ENCODE measurements at places on chromosomes 7 and 10.
A peak's percentile ranks its signal among the peaks of the same experiment; 100 is the strongest.

- no peak for DNase-seq
Measured at GRCh38 chr10:110750931-110751330, 106.8 kb downstream of the RBM20 start.

DNA sequence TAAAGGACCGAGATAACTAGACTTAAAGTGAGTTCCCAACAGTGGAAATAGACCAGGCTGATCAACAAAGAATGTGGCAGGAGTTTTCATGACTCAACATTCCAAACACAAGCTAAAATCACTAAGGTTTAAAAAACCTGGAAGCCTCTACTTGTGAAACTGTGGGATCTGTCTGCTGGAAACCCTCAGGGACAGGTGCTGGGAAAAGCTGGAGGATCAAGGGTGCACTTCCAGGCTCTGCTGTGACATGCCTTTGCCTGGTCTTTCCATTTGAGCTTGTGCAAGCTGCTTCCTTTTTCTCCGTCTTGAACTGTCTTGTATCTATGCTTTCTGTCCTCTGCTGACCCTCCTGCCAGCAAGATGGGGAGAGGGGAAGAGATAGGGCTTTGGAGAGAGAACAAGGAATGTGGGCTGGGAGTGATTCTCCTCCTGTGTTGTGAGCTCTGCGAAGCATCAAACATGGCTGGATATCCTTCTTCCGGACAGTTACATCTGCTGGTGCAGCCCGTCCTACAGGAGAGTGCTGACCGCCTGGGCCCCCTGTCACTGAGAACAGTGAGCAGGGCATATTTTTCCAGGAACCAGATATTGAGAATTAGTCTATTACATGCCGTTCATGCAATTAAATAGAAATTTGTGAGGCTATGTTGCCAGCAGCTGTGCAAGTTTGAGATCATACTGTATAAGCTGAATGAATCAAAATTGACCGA, 25.5 kb downstream of the ARHGAP22 start:
- DNase-seq: no peak

GRCh38 chr7:259751-260405, 30.1 kb upstream of the FOXL3 start:
- DNase-seq: no peak

DNA sequence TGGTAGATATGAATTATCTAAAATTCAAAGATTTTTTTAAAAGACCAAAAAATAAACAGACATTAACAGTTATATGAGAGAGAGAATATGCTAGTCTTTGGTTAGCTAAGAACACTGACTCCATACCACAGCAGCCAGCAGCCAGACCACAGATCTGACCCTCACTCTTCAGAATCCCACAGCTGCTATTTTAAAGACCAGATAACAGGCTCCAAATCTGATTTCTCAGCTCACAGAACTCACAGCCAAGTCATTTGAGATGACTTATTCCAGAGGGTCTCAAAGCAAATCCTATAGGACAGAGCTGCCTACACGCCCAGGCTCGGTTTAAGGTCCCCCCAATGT, 20.4 kb downstream of the NUDCD3 start:
- no peak for DNase-seq

DNA sequence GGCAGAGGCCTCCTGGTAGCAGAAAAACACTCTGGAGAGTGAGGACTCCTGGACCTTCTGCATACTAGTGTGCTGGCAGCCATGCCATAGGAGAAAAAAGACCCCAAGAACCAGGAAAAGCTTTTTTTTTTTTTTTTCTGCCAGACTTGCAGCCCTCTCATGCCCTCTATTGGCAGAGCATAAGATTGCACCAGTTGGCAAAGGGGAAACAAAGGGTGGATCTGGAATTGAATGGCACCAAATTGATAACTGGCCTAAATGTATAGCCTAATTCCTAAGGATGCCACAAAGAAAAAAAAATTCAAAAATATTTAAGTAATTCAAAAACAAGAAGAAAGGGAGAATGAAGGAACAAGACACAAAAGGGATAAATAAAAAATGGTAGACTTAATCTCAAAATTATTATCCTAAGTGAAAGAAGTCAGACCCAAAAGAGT, 112.5 kb upstream of the GHITM start:
- no peak for DNase-seq

DNA sequence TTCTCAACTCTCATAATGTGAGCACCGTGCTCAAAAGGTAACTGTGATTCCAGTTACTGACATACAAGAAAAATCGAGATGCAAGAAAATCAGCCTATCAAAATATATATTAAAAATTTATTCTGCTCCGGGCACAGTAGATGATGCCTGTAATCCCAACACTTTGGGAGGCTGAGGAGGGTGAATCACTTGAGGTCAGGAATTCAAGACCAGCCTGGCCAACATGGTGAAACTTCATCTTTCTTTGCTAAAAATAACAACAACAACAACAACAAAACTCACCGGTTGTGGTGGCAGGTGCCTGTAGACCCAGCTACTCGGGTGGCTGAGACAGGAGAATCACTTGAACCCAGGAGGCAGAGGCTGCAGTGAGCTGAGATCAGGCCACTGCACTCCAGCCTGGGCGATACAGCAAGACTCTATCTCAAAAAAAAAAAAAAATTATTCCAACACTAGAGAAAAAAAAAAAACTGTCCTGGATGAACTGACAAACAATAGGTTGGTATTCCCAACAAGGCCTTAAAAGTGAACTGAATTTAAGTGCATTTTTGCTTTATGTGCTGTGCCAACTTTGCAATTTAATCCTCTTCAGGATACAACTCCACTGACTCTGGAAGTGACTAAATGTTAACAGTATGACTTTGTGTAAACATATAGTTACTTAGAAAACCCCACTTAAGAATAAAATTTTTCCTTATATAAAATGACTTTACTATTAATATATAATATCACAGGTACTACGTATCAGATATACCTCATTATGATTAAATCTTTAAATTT, 51.1 kb downstream of the JMJD1C start:
- DNase-seq: no peak

DNA sequence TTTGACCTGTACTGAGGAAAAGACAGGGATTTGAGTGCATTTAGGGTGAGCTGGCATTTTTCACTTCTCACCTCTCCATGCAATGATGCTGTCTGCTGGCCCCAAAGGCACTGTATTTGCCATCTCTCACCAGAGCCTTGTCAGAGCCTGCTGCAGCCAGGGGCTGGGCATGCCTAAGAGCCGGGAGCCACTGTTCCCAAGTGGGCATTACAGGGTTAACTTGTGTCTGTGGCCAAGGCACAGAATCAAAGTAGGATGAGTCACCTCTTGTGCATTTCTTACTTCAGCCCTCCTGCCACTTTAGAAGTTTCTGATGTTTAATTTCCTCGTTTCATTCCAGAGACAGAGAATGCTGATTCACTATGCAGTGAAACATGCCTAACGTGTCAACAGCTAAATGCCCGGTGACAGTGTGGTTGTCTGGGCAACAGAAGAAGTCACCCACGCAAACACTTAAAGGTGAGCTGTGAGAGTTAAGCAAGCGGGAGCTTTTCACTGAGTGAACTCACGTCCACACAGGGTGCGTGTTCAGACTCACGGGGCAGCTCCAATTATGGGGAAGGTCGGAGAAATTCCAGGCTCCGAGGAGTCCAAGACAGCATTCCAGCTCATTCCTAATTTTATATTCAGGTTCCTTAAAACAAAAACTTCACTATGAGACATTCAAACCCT, 57.1 kb upstream of the IGFBP3 start:
- no peak for DNase-seq

DNA sequence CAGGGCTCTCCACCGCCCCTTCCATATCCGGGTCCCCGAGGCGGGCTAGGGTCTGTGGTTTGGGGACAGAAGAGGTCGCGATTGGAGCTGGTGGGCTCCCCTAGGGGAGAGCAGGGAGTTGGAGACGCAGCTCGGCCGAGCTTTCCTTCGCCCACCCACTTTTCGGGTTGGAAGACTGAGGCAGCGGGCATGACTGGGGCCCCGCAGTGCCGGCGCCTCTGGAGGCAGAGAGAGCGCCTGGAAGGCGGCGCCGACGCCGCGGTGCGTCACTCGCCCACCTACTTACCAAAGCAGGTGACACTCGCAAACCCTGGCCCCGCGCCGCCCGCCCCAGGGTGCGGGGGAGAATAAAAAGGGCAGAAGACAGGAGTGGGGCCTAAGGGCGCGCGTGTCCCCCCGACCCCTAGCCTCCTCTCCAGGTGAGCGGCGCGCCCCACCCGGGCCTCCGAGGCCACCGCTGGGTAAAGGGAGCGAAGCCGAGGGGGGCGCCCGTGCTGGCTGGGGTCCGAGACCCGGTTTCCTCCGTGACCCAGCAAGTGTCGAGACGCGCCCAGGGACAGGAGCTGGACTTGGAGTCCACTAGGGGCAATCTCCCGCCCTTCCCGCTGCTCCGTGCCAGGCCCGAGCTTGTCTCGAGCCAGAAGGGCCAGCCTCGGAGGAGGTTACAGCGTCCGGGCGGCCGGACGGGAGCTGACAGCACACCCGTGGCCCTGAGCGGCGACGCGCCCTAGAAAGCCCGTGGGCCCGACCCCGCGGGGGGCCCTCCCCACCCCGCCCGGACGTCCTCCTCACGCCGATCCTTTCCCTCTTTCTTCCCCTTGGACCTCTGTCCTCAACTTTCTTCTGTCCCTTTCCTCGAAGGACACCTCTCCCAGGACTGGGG, 34.4 kb upstream of the GRID1 start:
- peak; percentile 25 for DNase-seq

DNA sequence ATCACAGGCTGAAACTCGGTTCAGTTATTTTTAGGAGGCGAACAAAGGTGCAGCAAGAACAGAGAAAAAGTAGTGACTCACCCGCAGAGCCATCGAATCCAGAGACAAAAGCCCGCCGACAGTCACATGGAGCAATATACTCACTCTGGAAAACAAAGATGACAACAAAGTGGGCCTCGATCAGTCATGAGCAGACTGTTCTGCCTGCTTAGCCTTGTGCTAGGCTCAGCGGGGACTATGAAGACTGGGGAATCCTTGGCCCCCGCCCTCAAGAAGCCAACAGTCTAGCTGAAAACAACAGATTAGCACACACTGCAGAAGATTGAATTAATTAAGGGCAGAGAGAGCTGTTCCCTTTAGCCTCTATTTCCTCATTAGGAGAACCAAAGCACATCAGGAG, 30.4 kb downstream of the XPNPEP1 start:
- no peak for DNase-seq

GRCh38 chr7:79272066-79272669, 181.3 kb downstream of the MAGI2 start:
- no peak for DNase-seq

DNA sequence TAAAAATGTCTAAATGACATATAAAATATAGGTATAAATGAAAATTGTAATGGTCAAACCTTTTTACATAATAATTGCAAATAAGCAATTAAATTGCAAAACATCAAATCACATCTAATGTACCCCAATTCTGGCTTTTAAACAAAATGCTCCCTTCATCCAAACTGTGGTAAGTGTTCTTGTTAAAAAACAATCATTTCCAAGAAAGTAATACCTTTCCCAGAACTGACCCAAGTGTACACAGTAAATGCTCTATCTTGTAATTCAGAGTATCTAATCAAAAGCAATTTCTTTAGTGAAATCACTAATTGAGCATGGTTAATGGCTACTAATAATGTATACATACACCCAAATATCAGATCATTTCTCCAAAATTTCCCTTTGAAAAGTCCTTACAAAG, 28.0 kb downstream of the ITGB1 start:
- no peak for DNase-seq

- no peak for DNase-seq
Measured at GRCh38 chr7:143375298-143376034, 5.7 kb upstream of the ZYX start.

DNA sequence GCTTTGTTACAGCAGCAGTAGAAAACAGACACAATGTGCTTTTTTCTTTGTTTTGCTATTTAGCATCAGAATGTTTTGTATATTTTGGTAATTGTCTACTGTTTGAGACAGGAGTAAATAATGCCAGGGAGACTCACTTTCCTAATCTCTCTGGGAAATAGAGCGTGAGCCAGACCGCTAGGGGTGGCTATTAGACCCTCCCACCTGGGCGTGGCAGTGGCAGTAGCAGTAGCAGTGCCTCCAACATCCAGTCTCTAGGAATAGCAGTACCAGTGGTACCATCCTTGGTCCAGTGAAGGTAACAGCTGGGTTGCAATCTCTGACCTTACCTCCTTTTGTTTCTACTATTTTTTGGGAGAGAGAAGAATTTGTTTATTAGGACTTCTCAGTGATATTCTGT, 165.7 kb upstream of the MAGI2 start:
- no peak for DNase-seq

GRCh38 chr7:95454438-95455045, 19.7 kb upstream of the PON2 start:
- no peak for DNase-seq

GRCh38 chr7:91443862-91444261, 179.6 kb downstream of the FZD1 start:
- DNase-seq: no peak

DNA sequence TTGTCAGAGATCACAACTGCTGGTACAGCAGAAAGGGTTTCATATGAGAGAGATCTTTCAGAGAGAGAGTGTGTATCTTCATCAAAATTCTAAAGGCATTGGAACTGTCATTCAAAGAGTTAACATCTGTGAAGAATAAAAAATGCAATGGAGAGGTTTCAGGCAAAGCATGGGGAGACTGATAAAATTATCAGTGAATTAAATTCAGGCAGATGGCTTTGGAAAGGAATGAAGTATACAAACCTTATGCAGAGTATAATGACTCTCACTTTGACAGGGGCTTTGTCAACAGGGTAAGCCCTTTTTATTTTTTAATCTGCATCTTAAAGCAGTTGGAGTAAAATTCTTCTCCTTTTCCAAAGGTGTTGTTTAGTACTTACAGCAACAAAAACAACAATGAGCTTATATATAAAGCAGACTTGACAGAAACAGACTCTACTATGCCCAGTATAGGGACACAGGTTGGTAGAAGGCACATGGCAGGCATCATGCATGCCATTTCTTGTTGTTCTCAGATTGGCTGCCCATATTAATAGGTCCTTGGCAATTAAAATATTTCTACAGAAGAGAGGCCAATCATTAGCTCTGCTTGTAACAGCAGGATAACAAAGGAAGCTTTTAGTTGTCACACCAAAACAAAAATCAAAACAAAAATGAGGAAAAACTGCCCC, 54.9 kb upstream of the NXPH1 start:
- DNase-seq: no peak

DNA sequence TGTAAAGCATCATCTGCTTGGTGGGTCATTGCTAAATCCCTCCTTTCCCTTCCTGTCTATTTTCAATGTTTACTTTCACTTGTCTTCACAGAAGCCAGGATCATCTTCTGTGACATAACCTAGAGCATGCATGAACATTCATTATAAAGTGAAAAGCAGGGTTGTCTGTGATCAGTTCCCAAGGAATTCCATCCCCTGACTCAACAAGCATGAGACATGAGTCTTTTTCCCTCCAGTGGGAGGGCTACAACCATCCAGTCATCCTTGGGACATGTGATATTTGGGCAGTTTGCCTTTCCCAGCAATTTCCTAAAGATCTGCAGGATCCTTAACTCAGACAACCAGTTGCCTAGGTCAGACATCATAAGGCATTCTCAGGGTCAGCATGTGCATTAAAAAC, 166.3 kb upstream of the TMEM196 start:
- DNase-seq: no peak

GRCh38 chr10:6044751-6045313, 17.3 kb downstream of the IL2RA start:
- no peak for DNase-seq

- DNase-seq: no peak
Measured at GRCh38 chr7:142500366-142500765, 242.5 kb upstream of the PRSS58 start.

GRCh38 chr10:31935678-31936077, 7.0 kb upstream of the ARHGAP12 start:
- no peak for DNase-seq

All from stimulated activated CD8-positive, alpha-beta memory T cell treated with anti-CD3 and anti-CD28 coated beads, Interleukin-7, amount 100 ng/mL, for 1 hour (primary cell).